Cardiac muscle cell (in vitro differentiated cells and primary cell): ENCODE measurements at places on chromosomes 4 and X. TPM values are rescaled to one million over a fixed set of nuclear protein-coding genes. Genes with fewer than 3 reads are reported as not detected.

Gene PF4V1
- not detected in 2 replicates for total RNA-seq

Gene AMBN
- not detected in 2 replicates for total RNA-seq

Gene PIN4
- 21.1 and 21.6 TPM in 2 replicates for total RNA-seq

Gene ASMT
- total RNA-seq = not detected in 2 replicates

Gene TBC1D19
- total RNA-seq = 10.2 and 17.3 TPM in 2 replicates

Gene WAS
- 1.9 TPM in 2 replicates for total RNA-seq

Gene MAGEC3
- total RNA-seq = not detected in 2 replicates

Gene GPR173
- total RNA-seq = 4.8 and 12.6 TPM in 2 replicates

DNA sequence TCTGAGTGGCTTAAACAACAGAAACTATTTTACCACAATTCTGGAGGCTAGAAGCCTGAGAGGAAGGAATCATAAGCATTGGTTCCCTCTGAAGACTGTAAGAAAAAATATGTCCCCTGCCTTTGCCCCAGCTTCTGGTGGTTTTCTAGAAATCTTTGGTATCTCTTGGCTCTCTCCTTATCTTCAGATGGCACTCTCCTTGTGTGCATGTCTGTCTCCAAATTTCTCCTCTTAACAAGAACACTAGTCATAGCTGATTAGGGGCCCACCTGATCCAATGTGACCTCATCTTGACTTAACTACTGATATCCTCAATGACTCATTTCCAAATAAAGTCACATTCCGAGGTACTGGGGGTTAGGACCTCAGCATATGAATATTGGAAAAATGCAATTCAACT is 635.0 kb upstream of the NR3C2 start:
- no peak for DNase-seq
- H3K36me3 ChIP-seq = no peaks in the 10 kb centered on the region
- no peak overlapping the region for H3K27ac ChIP-seq
- H3K27me3 ChIP-seq = no peaks in the 10 kb centered on the region

GRCh38 chrX:119410027-119410819 is 11.1 kb downstream of the SLC25A43 start:
- no peak overlapping the region for H3K27ac ChIP-seq
- H3K27me3 ChIP-seq = no peaks in the 10 kb centered on the region
- no peaks in the 10 kb centered on the region for H3K36me3 ChIP-seq

DNA sequence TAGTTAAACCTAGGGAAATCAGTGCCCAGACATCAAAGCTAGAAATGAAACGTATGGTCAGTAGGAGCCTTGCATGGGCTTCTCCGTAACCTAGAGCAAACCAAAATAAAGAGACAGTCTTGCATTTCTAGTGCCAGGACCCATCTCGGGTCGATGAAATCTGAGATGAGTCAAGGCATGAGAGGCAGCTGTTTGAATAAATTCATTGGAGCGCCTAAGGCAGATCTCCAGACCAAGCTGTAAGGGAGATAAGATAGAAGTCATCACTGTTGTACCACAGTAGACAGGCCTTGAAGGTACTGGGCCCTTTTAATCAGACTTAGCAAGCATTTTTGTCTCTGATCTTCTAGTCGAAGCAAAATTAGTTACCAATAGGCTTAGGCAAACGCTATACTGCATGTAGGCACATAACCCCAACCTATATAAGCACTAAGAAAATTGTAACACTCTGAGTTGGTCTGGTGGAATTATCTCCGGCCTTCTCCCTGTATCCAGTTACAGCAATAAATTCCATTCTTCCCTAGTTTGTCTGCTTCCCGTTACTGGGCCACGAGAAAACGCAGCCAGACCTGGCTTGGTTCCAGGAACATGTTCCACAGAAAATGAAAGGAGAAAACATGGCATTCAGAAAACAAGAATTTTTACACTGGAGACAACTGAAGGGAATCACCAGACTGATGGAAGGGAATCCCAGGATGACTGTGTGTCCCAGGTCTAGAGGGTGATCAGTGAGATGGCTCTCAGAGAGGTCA is 21.1 kb upstream of the PAPSS1 start:
- DNase-seq = peak; percentile 93
- H3K4me3 ChIP-seq = no peak overlapping the region
- H3K27me3 ChIP-seq = no peaks in the 10 kb centered on the region
- H3K4me1 ChIP-seq = no peaks in the 10 kb centered on the region

DNA sequence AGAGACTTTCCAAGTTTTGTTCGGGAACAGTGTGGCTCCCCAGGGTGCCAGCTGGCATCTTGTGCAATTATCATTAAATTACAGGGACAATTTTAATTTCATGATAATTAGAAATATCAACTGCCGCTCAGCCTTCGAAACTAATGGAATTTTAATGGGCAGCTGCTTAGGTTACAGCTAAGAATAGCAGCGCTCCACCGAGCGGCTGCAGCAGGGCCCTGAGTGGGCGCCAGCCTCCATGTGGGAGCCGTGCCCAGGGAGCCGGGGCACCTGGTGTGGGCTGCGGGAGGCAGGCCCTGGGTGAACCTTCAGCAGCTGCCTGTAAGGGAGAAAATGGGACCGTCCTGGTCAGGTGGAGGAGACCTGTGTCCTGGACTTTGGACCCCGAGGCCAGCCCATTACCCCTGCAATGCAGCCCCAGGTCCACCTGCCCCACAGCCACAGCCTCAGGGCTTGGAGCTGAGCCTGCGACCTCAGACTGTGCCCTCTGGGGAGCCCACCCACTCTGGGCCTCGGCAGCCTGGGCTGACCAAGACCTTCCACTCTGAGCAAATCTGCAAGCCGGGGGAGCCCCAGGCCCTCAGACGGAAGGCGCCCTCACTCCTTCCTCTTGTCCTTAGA is 21.1 kb downstream of the MSANTD1 start:
- H3K36me3 ChIP-seq = no peaks in the 10 kb centered on the region
- H3K27ac ChIP-seq = no peak overlapping the region
- DNase-seq = no peak
- H3K27me3 ChIP-seq = no peaks in the 10 kb centered on the region
- no peak overlapping the region for H3K4me3 ChIP-seq
- H3K4me1 ChIP-seq = peaks cover 7% of the 10 kb centered on the region

DNA sequence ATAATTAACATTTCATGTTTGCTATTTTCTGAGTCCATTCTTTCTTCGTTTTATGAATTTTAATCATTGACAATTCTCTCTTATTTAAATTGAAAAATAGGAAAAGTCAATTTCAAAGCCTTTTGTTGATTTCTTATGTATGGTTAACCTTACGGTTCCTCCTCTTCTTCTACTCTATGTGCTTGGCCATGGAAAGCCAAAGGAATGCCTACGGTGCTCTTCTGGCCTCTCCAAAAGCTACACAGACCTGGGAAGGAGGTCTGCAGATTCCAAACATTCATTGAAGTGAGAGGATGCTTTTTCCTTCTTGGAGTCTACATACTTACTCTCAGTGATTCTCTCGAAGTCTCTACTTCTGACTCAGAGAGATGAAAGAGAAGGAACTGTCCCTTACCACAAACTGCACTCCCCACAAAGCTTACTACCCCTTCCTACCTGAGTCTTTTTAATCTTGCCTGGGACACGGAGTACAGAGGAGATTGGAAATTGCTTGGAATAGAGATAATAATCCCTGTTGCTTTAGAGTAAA is 863.1 kb upstream of the FTHL17 start:
- H3K27me3 ChIP-seq = no peaks in the 10 kb centered on the region
- no peaks in the 10 kb centered on the region for H3K36me3 ChIP-seq
- H3K4me1 ChIP-seq = no peaks in the 10 kb centered on the region
- no peak for DNase-seq

DNA sequence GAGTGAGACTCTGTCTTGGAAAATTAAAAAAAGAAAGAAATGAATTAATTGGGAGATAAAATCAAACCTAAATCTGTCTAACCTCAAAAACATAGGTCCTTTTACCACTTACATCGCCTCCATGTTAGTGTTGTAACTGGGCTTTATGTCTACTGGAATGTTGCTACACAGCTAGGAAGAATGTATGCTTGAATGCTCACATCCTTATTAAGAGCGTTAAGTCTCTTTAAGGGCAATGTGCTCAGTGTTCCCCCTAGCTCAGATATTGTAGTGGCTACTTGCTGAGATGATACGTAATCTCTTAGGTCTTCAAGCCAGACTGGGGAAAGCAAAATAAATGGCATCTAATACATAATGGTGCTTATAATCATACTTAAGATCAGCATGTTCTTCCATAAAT is 1072.8 kb downstream of the PDHA2 start:
- H3K27ac ChIP-seq = no peak overlapping the region
- no peaks in the 10 kb centered on the region for H3K27me3 ChIP-seq
- no peak overlapping the region for H3K4me3 ChIP-seq
- H3K4me1 ChIP-seq = no peaks in the 10 kb centered on the region
- no peak for DNase-seq
- H3K36me3 ChIP-seq = no peaks in the 10 kb centered on the region

GRCh38 chrX:120372667-120373370 is 10.9 kb downstream of the ATP1B4 start:
- no peaks in the 10 kb centered on the region for H3K27me3 ChIP-seq
- no peak overlapping the region for H3K27ac ChIP-seq
- no peaks in the 10 kb centered on the region for H3K4me1 ChIP-seq
- DNase-seq = no peak
- no peaks in the 10 kb centered on the region for H3K36me3 ChIP-seq
- H3K4me3 ChIP-seq = no peak overlapping the region

- DNase-seq = peak; percentile 63
- H3K27me3 ChIP-seq = no peaks in the 10 kb centered on the region
- H3K4me1 ChIP-seq = no peaks in the 10 kb centered on the region
- peak overlapping the region; percentile 88 for H3K27ac ChIP-seq
- H3K36me3 ChIP-seq = no peaks in the 10 kb centered on the region
- H3K4me3 ChIP-seq = peak overlapping the region; percentile 75
Observed at GRCh38 chr4:186722796-186723291, 812 bp downstream of the FAT1 start.

GRCh38 chrX:154774622-154775021 is 12.0 kb downstream of the DKC1 start:
- H3K27me3 ChIP-seq = no peaks in the 10 kb centered on the region
- DNase-seq = no peak
- H3K27ac ChIP-seq = no peak overlapping the region

GRCh38 chr4:117135634-117136354 is 50.4 kb upstream of the TRAM1L1 start:
- no peak for DNase-seq
- no peak overlapping the region for H3K27ac ChIP-seq
- H3K4me3 ChIP-seq = no peak overlapping the region
- H3K27me3 ChIP-seq = no peaks in the 10 kb centered on the region
- H3K36me3 ChIP-seq = no peaks in the 10 kb centered on the region

DNA sequence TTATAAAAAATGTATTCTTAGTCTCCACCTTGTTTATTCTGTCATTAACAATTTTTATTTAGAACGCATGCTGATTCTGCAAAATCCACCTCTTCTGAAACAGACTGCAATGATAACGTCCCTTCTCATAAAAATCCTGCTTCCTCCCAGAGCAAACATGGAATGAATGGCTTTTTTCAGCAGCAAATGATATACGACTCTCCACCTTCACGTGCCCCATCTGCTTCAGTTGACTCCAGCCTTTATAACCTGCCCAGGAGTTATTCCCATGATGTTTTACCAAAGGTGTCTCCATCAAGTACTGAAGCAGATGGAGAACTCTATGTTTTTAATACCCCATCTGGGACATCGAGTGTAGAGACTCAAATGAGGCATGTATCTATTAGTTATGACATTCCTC is 75.6 kb upstream of the SMARCA5 start:
- no peaks in the 10 kb centered on the region for H3K4me1 ChIP-seq
- H3K36me3 ChIP-seq = peaks cover 16% of the 10 kb centered on the region
- H3K27me3 ChIP-seq = no peaks in the 10 kb centered on the region
- DNase-seq = no peak
- no peak overlapping the region for H3K4me3 ChIP-seq
- H3K27ac ChIP-seq = no peak overlapping the region

GRCh38 chrX:48700951-48701653 is 4.6 kb downstream of the SUV39H1 start:
- no peak overlapping the region for H3K27ac ChIP-seq
- no peak for DNase-seq
- no peaks in the 10 kb centered on the region for H3K36me3 ChIP-seq
- H3K4me1 ChIP-seq = no peaks in the 10 kb centered on the region
- H3K27me3 ChIP-seq = no peaks in the 10 kb centered on the region

DNA sequence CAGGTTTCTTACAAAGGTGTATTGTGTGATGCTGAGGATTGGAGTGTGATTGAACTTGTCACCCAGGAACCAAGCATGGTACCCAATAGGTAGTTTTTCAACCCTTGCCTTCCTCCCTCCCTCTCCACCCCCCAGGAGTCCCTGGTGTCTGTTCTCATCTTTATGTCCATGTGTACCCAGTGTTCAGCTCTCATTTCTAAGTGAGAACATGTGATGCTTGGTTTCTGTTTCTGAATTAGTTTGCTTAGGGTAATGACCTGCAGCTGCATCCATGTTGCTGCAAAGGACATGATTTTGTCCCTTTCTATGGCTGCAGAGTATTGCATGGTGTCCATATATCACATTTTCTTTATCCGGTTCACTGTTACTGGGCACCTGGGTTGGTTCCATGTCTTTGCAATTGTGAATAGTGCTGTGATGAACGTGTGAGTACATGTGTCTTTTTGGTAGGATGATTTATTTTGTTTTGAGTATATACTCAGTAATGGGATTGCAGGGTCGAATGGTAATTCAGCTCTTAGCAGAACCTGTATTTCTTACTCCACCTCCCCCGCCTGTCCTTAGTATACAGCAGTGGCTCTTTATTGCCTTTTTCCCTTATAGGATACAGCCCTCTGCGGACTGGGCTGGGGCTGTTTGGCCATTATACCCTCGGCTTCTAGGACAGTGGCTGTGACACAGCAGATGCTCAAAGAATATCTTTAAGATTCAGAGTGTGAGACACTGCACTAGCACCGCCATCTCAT is 145.4 kb downstream of the PTTG2 start:
- no peaks in the 10 kb centered on the region for H3K27me3 ChIP-seq
- H3K4me1 ChIP-seq = peaks cover 22% of the 10 kb centered on the region
- no peaks in the 10 kb centered on the region for H3K36me3 ChIP-seq
- no peak overlapping the region for H3K27ac ChIP-seq

DNA sequence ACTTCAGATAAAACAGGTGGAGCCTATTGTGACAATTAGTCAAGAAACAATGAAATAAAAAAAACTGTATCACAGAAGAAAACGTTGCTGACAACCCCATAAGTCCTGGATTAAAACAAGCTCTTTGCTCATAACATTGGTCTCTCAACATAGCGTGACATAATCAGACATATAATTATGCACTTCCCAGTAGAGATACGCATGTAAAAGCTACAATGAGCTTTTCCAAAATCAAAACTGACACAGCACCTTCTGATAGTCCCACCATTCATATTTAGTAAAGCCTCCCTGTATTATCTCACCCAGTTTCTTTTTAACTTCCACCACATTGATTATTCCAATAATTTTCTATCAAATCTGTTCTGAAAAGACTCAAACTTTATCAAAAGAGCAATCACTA is 372.1 kb upstream of the SMIM31 start:
- no peak overlapping the region for H3K4me3 ChIP-seq
- H3K27ac ChIP-seq = no peak overlapping the region
- peaks cover 97% of the 10 kb centered on the region for H3K27me3 ChIP-seq
- peaks cover 2% of the 10 kb centered on the region for H3K4me1 ChIP-seq
- DNase-seq = no peak
- no peaks in the 10 kb centered on the region for H3K36me3 ChIP-seq
